ENCODE measurements at places on chromosomes 2 and 18.

GRCh38 chr18:57666818-57667497, 45.3 kb upstream of the NARS1 start:
- DNase-seq = no peak

DNA sequence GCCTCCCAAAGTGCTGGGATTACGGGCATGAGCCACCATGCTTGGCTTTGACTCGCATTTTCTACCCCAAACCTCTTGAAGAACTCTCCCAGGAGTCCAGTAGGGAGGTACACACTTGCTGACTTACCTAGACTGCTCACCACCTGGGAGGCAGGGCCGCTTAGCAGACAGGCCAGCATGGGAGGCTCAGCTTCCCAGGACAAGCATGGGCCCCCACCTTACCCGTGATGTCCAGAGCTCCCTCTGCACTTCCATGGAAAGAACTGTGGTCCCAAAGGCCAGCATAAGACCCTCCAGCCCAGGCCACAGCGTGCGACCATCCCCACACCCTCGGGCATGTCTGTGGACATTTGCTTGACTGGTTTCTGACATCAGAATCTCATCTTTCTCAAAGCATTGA, 36.8 kb downstream of the ST8SIA5 start:
- no peak for DNase-seq

- DNase-seq = no peak
These were observed at the start of gene LRRFIP1 for GRCh38 chr2:237627441-237628246. LRRFIP1 (plus strand) TSS chr2:237627587; CDS start chr2:237627645, 58 bp downstream.

DNA sequence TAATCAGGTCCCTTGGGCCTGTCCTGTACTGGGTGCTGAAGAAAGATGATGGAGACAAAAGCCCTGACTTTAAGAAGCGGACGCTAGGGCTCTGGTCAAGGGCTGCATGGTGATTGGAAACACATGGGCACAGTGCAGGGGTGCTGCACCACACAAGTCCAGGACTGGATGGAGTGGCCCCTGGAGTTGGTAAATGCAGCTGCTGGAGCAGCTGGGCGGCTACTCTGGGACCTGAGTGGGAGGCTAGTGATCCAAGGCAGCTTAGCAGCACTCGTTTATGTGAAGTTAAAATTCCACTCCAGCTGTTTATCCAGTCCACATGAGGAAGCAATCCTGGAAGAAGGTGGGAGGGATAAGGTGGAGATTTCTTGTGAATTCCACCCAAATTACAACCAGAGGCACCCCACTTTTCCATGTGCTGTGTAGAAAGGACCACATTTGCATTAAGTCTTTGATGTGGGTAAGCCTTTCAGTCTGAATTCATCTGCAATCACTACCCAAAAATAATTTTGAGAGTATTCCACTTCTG, 24.9 kb downstream of the MERTK start:
- no peak for DNase-seq

- no peak for DNase-seq
These were observed 208.5 kb upstream of the ACVR2A start for GRCh38 chr2:147636238-147636882.

DNA sequence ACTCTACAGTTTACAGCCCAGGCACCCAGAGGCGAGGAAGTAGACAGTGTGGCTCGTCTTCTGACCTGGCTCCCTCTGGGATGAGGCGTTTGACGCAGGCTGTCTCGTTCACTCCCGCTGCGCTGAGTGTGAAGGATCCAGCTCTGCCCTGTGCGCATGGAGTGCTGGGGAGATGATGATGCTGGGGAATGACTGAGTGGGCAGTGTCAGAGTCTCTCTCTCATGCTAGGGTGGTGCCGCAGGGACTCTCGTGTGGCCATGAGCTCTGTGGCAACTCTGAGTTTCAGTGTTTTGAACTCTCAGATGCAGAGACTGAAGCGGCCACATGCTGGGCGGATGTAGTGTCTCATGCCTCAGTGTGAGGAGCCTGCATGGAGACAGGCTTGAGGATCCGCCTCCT, 118.4 kb upstream of the TPO start:
- no peak for DNase-seq

GRCh38 chr2:160111951-160112798, 49.8 kb upstream of the PLA2R1 start:
- no peak for DNase-seq

GRCh38 chr2:142687509-142687908, 190.0 kb upstream of the KYNU start:
- DNase-seq = no peak

GRCh38 chr2:9760902-9761228, 82.4 kb upstream of the TAF1B start:
- no peak for DNase-seq

DNA sequence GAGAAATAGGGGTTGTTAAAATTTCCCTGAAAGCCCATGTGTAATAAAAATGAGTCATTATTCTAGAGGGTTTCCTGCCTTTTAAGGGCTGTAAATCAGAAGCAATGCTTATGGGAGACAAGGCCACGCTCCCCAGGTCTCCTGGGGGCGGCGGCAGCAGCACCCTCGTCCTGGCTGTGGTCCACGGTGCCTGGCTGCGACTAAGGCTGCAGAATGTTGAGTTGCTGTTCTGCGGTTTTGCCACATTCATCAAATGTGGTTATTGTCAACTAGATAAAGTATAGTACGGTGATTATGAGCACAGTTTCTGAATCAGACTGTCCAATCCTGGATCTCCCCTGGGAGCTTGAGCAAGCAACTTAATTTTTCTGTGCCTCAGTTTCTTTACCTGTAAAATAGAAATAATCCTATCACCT, 11.9 kb upstream of the AGFG1 start:
- peak; percentile 64 for DNase-seq

DNA sequence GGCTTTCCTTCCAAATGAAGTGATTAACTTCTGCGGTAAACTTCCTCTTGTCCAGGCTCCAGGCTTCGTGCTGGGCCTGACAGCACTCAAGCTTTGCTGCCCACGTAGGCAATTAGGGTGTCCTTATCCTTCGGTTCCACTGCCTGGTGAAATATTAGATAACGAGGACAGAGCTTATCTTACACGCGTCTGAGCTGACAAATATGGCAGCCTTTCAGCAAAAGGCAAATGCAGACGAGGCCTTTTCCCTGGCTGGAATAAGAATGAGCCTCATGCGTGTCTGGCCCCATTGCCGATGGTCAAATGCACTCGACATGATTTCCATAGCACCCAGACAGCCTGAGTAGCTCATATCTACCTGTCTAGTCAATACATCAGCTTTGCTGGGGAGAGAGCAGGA, 141.5 kb downstream of the FAM210A start:
- no peak for DNase-seq

DNA sequence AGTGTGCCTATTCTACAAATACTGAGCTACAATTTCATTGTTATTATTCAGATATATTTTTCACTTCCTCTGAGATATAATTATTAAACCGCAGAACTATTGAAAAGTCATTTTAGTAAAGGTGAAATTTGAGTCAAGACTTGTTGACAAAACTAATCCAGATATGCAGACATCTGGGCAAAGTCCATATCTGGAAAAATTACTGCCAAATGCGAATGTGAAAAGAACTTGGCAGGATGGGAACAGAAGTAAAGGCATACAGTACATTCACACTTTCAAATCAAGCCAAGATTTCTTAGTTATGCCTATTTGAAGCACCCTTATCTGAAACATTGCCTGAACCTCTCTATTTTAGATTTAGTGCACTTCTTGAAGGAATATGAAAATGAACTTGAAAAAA, 923.6 kb downstream of the CCDC85A start:
- DNase-seq = no peak

DNA sequence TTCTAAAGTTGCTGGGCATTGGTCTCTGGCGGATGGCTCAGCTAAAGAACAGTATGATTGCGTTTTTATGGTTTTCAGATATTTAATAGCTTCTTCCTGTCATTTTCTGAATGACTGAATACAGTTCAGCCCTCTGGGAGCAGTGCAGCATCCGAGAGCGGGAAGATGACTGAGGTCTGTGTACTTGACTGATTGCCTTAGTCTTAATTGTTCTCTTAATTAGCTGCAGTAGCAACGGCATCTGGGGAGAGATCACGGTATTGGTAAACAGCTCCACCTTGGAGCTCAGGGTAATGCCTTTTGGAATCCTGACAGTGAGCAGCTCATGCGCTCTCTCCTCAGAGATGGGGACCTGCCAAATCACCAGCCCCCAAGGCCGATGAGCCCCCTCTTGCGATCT, 481.4 kb upstream of the SPRED2 start:
- no peak for DNase-seq

- DNase-seq = no peak
These were observed 11.3 kb upstream of the YPEL5 start for GRCh38 chr2:30135541-30135940.

DNA sequence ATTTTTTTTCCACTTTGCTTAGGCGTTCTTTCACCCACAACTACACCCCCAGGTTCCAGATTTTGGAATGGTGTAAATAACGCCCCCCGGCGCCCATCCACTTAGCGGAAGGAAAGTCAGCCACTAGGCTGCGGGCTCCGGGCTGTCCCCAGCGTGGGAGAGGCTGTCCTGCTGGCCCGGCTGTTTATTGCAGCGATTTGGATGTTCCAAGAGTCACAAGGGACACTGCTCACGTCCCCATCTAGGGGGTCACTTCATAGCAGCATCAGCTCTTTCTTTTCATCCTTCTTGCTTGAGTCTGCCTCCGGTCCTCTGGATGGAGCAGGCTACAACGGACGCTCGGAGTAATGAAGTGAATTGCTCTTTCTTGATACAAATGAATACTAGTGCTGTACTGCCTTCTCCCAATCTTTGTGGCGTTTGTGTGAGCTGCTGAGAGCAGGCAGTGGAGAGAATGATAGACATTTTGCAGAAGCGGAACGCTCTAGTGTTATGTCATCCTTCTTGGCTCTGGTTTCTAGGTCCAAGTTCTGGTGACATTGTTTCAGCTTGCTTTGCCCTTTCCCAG, 50.7 kb upstream of the PAIP2B start:
- DNase-seq = peak; percentile 2

GRCh38 chr2:112623913-112624777, 21.6 kb upstream of the SLC20A1 start:
- peak; percentile 59 for DNase-seq

DNA sequence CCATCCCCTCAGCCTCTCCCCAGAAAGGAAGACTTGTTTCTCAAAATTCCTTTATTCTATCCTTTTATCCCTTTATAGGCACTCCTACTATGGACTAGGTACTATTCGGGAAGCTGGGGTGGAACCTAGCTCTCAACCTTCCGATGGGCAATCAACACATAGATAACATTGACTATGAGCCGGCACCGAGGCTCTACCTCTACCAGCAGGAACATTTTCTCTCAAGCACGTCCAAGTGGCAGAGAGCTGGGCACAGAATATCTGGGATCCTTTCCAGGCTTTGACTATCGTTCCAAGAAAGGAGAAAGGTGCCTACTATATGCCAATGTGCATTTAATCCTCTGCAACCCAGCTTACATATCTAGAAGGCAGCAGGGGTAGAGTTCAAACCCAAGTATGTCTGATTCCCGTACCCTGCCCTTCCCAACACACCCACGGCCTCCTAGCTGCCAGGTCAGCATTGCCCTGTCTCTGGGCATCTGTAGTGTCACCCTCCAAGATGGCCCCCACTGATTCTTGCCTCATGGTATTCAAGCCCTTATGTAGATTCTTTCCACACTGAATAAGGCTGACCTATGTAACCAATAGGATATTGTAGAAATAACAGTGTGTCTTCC, 28.3 kb downstream of the TNS1 start:
- no peak for DNase-seq

DNA sequence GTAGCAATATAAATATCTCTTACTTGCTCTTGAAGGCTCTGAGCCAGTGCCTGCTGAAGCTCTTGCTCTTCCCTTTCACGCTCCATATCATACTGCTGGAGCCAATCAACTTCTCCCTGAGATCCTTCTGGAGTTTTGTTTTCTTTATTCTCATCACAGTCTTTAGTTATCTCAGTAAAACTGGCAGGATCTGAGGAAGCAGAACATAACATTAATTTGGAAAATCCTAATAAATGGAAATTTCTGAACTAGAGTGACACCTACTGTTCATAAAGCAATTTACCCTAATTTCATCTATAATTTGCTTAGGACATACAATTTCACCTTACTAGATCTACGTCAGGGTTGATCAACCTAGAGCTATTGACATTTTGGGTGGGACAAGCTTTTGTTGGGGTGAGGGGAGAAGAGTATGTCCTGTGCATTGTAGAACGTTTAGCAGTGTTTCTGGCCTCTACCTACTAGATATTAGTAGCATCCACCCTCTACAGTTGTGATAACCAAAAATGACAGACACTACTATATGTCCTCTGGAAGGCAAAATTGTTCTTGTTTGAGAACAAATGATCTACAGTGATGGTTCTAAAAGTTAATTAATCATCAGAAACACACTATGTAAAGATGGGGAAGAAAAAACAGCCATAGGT, 47.2 kb downstream of the VIL1 start:
- DNase-seq = no peak

DNA sequence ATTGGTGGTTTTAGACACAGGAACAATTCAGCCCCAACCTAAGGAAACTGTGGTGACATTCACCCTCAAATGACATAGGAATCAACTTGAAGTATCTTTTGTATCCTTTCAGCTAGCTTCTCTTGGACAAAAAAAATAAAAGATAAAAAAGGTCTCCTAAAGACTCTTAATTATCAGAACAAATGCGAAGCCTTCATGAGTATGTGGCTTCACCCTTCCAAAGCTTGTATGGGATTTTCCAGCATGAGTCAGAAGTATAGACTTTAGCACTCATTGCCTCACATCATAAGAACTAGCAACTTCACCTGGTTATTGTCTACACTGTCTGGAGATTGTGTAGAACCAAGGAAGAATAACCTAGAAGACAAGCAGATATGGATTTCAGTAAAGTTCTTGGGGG, 135.4 kb downstream of the LAMA3 start:
- no peak for DNase-seq

GRCh38 chr2:65364986-65365733, 67.2 kb downstream of the SPRED2 start:
- no peak for DNase-seq

DNA sequence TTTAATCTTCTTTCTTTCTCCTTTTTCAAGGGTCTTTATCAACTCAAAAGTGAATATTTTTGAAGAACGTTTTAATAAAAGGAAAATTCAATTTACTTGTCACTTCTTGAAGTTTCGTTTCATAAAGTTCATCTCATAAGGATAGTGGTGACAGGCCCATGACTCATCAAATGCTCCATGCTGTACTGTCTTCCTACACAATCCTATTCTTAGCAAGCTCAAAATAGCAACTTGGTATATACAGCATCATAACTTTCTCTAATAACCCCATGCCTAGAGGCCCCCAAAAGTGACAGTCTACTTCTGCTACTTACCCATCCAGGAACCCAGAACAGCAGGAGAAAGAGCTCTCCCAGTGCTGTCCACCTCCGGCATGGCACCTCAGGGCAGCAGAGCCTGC, 7.7 kb downstream of the FBXO15 start:
- no peak for DNase-seq

GRCh38 chr2:39724828-39725144, 54.3 kb downstream of the THUMPD2 start:
- no peak for DNase-seq

DNA sequence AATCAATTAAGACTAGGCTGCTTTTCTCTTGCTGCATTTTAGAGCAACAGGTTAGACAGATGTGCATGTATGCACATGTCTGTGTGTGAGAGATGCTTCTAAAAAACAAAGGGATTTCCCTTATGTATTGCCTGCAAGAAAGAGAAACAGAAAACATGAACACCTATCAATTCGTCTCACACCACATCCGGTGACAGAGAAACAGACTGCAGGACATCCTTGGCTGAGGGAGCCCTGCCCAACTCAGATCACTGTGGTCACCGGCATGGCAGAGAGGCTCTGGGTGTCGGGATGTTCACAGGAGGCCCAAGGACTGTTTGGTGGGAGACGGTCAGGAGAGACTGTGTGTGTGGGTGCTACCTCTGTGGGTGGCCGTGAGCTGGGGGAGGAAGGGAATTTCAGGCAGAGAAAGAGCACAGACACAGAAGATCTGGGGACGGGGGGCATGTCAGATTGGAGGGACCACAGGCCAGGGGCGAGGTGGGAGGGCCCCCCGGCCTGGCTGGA, 24.9 kb downstream of the FHL2 start:
- DNase-seq = no peak
